GF-D8 (cell line): ENCODE measurements at places on chromosomes 12 and 14.

GRCh38 chr12:5856692-5857091 lies 88.4 kb downstream of the ANO2 start:
- DNase-seq, result no peak

DNA sequence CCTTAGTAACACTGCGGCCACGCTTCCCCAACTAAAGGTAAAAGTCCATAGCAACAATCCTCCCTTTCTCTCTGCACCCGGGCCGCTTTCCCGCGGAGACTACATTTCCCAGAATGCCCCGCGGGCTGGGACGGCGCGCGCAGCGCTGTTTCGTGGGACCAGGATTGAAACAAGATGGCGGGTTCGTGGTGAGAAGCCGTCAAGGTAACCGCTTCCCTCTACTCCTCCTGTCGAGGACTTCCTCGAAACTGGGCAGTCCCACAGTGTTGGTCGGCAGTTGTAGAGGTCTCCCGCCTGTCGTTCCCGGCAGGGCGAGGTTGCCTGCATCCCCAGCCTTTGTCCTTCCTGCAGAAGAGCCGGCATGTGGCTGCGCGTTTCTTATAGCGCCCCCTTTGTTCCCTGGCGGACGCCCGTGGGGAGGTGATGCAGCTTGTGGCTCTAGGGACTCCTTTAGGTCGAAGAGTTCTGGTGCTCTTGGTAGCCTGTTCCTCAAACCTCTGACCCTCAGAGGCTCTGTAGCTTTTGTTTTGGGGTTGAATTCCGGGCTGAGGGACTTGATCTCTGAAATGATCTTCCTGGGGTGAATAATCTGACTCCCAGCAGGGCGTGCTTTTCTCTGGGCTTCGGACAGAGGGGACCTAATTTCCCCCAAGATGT lies at the start of gene MRPL42:
TSS of gene MRPL42 (plus strand) at position 164 of the 657 bp plus-strand sequence. CDS start 1,772 bp downstream, outside the sequence.
- peak; percentile 72 for DNase-seq

DNA sequence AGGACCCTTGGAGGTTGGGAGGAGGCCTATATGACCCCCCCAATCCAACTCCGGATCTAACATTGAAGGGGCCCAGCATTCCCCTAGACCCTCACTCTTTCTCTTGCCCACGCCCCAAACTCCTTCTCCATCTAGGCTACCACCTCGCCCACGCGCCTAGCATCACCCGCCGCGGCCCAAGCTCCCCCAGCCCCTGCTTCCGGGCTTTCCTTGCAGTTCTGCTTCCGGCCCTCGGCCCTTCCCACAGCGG lies 445 bp downstream of the CERS5 start:
- DNase-seq, result no peak

DNA sequence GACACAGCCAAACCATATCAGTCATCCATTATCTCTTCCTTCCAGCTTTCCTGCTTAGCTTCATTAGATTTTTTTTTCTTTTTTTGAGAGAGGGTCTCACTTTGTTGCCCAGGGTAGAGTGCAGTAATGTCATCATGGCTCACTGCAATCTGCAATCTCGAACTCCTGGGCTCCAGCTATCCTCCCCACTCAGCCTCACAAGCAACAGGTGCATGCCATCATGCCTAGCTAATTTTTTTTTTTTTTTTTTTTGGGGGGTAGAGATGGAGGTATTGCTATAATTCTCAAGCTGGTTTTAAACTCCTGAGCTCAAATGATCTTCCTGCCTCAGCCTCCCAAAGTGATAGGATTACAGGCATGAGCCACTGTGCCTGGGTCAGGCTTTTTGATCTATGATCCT lies 38.3 kb upstream of the PPM1A start:
- DNase-seq, result no peak

GRCh38 chr12:1769809-1770494 lies 50.4 kb upstream of the LRTM2 start:
- no peak for DNase-seq

- DNase-seq, result no peak
Observed at GRCh38 chr12:24488906-24489619, 459.8 kb downstream of the BCAT1 start.

GRCh38 chr14:34667007-34667406 lies 37.1 kb upstream of the SNX6 start:
- DNase-seq, result no peak

DNA sequence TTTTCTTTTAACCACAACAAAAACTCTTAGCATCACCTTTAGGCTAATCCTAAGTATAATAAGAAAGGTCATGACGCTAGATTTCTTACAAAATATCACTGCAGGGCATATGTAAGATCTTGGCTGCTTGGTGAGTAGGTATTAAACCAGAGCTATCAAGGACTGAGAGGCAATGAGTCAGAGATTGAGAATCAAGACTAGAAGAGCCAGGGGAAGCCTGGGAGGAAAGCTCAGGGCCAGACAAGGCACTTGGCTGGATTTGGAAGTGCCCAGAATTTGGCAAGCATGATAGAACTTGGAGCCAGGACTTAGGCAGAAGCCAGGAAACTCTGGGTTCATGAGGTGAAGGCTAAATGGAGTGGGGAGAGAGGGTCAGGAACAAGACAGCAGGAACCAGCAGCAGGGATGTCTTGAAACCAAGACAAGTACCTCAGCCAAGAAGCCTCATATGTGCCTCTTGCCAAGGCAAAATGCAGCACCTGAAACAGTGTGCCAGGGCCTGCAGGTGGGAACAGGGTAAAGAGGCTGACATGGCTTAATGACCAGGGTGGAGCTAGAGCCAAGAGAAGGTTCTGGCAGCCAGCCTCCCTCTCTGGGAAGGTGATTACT lies 49.9 kb downstream of the PTHLH start:
- DNase-seq, result no peak

DNA sequence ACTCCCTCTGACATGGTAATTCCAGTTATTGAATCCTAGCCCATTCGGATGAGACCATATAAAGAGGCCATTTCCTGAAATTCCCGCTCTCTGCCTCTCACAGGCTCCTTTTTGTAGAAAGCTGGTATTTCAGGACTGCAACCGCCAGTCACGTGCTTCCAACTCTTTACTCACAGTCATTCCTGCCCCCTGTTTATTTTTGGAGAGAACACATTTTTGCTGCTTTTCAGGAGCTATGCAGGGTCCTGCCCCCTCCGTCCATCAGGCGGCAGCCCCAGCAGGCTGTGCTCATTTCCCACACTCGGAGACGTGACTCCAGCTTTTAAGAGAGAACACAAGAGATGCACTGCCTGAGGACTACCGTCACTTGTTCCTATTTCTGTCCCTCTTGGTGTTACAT lies 26.8 kb downstream of the IFT43 start:
- no peak for DNase-seq

GRCh38 chr14:20935303-20935984 lies 19.8 kb upstream of the RNASE2 start:
- DNase-seq, result no peak

- DNase-seq, result no peak
Observed at GRCh38 chr14:29579838-29580237, 347.8 kb downstream of the PRKD1 start.

- DNase-seq, result no peak
Observed at GRCh38 chr12:76890151-76891143, 11.6 kb upstream of the CSRP2 start.

GRCh38 chr12:103495469-103496456 lies at the start of gene C12orf42:
Gene C12orf42, minus strand, starts transcription at chr12:103495968. Its CDS starts 17,542 bp downstream, at chr12:103478426.
- DNase-seq, result no peak

DNA sequence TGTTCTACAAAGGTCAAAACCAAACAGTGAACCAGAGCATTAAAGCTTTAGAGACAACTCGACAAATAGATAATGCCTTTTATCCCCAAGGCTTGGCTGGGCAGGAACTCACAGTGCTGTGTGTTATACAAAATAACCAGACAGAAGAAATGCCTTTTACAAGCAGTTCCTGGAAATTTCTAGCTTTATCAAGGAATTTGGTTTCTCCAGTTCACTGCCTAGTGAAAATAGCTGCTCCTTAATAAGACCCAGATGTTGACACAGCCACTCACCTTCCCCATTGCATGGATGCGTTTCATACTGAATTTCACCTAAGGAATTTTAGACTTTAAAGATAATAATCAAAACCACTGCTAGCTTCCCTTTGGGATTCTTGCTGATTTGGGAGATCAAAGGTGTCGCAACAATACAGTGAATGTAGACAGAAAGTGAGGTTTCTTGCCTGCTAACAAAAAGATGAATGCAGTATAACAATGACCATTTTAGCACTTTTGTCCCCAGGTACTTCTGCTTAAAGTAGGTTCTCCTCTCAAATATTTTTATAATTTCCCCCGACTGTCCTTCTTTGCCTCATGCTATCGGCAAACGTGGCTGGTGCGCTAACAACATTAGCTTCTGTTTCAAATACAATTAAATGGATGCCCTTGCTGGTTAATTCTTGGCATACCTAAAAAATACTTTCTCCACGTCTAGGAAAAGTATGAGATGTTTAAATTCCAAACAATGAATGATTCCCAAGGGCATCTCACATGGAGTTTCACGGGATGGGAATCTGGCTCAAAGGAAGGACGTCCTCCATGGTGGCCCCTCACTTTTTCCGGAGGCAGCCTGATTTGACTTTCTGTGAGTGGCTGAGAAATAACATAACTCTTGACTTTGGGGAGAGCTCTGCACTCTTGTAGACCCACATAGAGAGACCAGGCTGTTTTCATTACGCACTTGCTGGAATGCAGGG lies 162.4 kb downstream of the C12orf75 start:
- no peak for DNase-seq

DNA sequence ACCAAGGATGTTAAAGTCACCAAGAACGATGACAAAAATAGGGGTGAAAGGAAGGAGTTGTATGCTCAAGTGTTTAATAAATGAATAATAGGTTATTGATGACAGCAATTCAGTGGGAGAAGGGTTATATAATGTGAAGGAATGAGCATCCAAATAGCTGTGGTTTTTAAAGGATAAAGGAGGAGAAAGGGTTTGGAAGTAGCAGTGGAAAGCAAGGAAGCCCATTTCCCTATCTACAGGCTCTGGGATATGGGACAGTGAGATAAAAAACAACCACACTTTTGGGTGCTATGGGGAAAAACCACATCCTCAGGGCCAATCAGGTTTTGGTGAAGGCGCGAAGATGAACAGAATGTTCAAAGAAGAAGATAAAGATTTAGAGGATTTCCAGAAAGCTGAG lies 258.6 kb downstream of the ZFP36L1 start:
- DNase-seq, result no peak

DNA sequence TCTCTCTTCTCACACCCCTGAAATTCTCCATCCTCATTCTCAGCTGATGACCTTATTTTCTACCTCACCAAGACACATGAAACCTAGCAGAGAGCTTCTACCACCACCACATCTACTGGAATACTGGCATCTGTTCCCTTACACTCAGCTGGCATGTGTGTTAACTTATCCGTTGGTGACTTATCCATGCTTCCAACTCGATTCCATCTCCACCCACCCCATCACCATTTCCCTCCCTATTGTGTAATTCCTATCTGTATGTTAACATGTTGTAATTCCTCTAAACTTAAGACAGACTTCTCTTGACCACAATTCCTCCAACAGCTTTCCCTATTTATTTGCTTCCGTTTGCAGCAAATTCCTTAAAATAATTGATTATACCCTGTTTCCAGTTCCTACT lies 15.4 kb downstream of the C1S start:
- no peak for DNase-seq

- DNase-seq, result no peak
Observed at GRCh38 chr14:44639781-44640385, 132.8 kb upstream of the FSCB start.
